ENCODE measurements at places on chromosomes 5 and 9.

DNA sequence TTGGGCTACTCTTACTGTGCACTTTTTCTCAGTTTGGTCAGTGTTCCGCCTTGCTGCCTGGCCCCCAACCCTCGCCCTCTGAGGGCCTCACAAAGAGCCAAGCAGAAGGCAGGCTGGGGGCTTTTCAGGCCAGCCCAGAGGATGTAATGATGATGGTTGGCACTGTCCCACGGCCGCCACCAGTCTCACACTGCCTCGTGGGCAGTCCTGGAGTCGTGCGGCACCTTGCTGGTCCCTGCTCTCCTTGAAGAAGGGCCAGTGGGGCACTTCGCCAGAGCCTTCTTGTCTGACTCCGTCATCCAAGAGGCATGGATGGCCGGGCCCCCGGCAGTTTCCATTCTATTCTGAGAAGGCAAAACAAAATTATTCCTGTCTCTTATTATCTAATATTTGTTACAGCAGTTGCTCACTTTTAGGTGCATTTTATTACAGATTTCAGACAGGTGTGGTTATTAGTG is 21.0 kb downstream of the TENT4A start:
- DNase-seq, result no peak

DNA sequence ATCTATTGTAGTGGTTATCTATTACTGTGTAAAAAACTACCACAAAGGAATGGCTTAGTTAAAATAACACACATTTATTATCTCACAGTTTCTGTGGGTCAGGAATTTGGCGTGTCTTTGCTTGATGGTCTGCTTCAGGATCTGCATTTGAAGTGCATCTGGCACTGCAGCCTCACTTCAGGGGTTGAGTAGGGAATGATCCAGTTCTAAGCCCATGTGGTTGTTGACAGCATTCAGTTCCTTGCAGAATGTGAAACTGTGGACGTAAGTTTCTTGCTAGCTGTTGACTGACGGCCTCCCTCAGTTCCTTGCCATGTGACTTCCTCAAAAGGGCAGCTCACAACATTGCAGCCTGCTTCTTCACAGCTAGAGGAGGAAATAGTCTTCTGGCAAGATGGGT is 2.1 kb upstream of the OGN start:
- DNase-seq, result peak; percentile 90

DNA sequence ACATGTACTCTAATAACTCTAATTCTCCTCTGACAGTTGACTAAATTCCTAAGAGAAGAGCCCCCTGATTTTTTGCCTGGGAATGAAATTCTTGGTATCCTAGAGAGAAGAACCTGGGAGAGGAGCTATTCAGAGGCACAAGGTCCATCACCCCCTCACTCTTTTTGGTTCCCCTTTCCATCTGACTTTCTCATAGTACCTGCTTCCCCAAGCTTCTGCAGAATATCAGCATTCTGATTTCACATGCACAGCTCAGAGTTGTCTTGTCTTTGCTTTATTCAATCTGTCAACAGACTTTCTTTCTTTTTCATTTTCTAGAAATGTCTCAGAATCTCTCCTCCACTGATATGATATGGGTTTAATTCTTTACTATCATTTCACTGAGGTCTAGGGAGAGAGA is 141.5 kb upstream of the FBXL17 start:
- DNase-seq, result peak; percentile 3

DNA sequence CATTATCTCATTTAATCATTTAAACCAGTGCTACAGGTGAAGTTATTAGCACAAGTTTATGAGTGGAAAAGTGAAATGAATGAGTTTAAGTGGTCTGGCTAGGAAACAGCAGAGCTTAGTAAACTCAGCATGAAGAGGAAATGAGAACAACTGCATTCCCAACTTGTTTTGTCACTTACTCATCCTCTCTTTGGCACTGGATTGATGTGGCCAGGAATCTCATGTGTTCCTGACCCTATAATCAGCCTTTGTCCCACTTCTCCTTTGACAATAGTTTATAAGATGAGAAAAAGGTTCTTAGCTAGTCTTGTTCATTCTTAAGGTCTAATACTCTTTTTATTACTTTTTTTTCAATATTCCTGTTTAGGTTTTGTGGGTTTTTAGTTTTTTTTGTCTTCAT is 559.2 kb upstream of the TLE4 start:
- DNase-seq, result no peak

DNA sequence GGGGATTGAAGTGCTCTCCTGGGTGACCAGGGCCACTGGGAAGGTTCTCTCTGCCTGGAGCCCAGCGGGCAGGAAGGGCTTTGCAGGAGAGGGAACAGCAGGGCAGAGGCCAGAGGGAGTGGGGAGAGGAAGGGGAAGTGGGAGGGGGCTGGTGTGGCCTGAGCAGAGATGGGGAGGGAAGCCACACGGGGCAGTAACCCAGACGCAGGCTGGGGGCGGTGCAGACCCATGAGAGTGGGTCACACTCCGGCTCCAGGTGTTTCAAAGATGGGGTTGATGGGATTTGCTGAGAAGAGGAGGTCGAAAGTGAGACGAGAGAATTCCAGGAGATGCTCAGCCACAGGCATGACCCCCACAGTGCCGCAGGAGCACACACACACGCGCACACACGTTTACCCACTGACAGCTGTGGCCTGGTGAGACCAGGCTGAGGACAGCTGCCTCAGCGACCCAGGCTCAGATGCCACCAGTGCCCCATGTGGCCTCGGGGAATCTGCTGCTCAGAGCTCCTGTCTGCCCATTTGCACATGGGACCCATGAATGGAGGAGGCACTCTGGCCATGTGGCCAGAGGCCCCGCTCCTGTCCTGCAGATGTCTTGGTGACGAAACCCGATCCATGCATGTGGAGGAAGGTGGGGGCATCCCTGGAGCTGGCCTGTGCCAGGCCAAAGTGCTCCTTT is 32.7 kb upstream of the FCN2 start:
- no peak for DNase-seq

DNA sequence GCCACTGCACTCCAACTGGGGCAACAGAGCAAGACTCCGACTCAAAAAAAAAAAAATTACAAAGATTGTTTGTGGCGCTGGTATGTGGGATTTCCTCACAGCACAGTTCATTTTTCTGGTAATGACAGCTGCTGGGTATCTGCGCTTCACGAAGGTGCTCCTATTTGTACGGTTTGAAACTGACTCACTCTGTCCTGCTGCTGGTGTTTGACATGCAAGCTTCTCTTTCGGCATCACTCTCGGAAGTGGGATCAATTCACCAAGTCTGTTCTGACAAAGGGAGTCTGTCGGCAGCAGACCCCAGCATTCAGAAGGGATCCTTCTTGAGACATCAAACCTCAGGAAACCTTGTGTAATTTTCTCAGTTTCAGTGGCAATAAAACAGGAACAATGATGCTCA is 26.3 kb downstream of the MAML1 start:
- peak; percentile 83 for DNase-seq

- DNase-seq, result no peak
Measured at GRCh38 chr5:180027459-180028089, 44.0 kb downstream of the RNF130 start.

- peak; percentile 45 for DNase-seq
Measured at GRCh38 chr5:59593439-59594007, 300.0 kb downstream of the PDE4D start.

GRCh38 chr5:180829726-180830125 is 27.1 kb upstream of the MGAT1 start:
- DNase-seq, result peak; percentile 75

- DNase-seq, result peak; percentile 72
Measured at GRCh38 chr9:84597131-84597530, 72.4 kb upstream of the NTRK2 start.

- DNase-seq, result no peak
Measured at GRCh38 chr9:129402371-129402739, 218.5 kb downstream of the C9orf50 start.

GRCh38 chr9:17936365-17936764 is 357.5 kb downstream of the SH3GL2 start:
- no peak for DNase-seq

GRCh38 chr9:37424204-37424685 is 1.7 kb downstream of the GRHPR start:
- no peak for DNase-seq

- DNase-seq, result no peak
Measured at GRCh38 chr9:88816141-88816540, 175.1 kb upstream of the S1PR3 start.

All from suppressor macrophage treated with lipopolysaccharide for 4 hours (primary cell).